Cardiac muscle cell (in vitro differentiated cells and primary cell): ENCODE measurements at places on chromosomes 7 and 10. TPM values are rescaled to one million over a fixed set of nuclear protein-coding genes. Genes with fewer than 3 reads are reported as not detected.
A peak's percentile ranks its signal among the peaks of the same experiment; 100 is the strongest.

DNA sequence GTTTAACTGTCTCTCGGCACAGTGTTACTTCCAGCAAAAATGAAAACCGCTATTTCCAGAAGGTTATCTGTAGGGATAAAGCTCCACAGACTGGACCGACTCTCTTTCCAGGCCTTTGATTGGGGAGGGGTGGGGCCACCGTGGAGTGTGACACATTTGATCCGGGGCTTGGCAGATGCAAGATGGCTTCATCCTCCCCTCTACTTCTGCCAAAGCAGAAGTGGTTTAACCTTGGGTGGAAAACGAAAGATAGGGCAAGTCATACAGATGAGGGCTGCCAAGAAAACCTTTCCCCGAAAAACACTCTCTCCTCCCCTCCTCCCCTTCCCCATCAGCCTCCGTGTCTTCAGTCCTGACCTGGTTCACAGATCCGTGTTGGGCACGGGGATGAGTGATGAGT, 139.7 kb upstream of the SH2B2 start:
- DNase-seq, result no peak
- no peak overlapping the region for H3K27ac ChIP-seq
- no peaks in the 10 kb centered on the region for H3K4me1 ChIP-seq
- H3K36me3 ChIP-seq, result no peaks in the 10 kb centered on the region
- H3K4me3 ChIP-seq, result no peak overlapping the region
- H3K27me3 ChIP-seq, result no peaks in the 10 kb centered on the region

GRCh38 chr10:11083051-11083450, 65.4 kb downstream of the CELF2 start:
- H3K27me3 ChIP-seq, result no peaks in the 10 kb centered on the region
- H3K4me3 ChIP-seq, result no peak overlapping the region
- DNase-seq, result no peak
- peaks cover 53% of the 10 kb centered on the region for H3K4me1 ChIP-seq
- H3K27ac ChIP-seq, result no peak overlapping the region

The ZYX gene
- 43.6 and 57.2 TPM in 2 replicates for total RNA-seq

GRCh38 chr10:1043532-1043995, 5.4 kb downstream of the IDI1 start:
- no peak overlapping the region for H3K4me3 ChIP-seq
- H3K27ac ChIP-seq, result peak overlapping the region; percentile 50
- peaks cover 43% of the 10 kb centered on the region for H3K36me3 ChIP-seq
- H3K27me3 ChIP-seq, result no peaks in the 10 kb centered on the region
- H3K4me1 ChIP-seq, result peaks cover 8% of the 10 kb centered on the region
- no peak for DNase-seq
